Stimulated activated effector memory CD8-positive, alpha-beta T cell treated with anti-CD3 and anti-CD28 coated beads, Interleukin-12 subunit alpha, Interleukin-12 subunit beta, amount 100 ng/mL, for 72 hours (primary cell): ENCODE measurements at places on chromosomes 6 and 20.

DNA sequence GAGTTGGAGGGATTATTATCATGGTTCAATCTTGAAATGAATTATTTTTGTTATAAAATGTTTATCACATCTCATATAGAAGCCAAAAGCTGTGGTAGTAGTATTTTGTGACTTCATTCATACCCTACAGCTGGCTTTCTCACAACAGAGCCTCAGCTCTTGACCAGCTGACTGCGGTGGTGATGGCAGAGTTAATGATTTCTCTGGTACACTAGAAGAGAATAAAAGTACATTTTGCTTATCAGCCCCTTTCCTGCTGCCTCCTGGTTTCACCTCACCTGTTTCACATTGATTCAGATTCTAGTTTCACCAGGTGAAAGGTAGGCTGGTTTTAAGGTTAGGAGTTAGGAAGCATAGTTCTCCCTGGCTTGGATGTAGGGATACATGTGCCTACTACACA lies 55.7 kb downstream of the AFG1L start:
- no peak for DNase-seq

DNA sequence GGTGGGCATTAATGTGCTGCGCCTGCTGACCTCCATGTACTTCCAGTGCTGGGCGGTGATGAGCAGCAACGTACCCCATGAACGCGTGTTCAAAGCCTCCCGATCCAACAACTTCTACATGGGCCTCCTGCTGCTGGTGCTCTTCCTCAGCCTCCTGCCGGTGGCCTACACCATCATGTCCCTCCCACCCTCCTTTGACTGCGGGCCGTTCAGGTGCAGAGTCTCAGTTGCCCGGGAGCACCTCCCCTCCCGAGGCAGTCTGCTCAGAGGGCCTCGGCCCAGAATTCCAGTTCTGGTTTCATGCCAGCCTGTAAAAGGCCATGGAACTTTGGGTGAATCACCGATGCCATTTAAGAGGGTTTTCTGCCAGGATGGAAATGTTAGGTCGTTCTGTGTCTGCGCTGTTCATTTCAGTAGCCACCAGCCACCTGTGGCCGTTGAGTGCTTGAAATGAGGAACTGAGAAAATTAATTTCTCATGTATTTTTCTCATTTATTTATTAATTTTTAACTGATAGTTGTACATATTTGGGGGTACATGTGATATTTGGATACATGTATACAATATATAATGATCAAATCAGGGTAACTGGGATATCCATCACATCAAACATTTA lies 35.2 kb upstream of the NOP56 start:
- no peak for DNase-seq

DNA sequence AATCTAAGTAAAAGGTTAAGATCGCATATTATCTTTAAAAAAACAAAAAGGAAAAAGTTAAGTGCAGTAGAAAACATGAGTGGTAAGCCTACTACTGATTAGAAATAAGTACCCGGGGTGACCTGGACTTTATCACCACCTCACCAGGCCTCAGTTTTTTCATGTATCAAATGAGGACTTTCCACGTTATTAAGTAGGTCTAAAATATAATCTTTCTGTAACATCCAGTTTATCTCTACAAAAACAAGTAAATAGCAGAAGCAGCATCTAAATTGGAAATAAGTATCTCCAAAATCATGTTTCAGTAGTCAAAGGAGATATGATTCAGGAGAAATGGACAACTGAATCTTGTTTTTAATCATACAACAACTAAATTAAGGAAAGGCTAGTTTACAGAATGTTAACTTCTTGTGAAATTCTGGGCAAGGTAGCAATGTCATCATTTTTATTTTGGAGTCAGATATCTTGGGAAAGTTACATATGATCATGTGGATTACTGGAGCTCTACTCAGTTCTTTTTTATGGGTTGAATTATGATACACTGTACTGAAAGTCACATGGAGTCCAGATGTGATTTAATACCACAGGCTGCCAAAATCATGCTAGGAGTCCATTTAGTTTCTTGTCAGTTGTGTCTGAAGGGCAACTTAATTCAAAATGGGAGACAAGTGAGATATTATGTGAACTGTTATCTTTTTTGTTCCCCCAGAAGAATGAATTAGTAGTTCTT lies 114.7 kb upstream of the PRL start:
- no peak for DNase-seq

DNA sequence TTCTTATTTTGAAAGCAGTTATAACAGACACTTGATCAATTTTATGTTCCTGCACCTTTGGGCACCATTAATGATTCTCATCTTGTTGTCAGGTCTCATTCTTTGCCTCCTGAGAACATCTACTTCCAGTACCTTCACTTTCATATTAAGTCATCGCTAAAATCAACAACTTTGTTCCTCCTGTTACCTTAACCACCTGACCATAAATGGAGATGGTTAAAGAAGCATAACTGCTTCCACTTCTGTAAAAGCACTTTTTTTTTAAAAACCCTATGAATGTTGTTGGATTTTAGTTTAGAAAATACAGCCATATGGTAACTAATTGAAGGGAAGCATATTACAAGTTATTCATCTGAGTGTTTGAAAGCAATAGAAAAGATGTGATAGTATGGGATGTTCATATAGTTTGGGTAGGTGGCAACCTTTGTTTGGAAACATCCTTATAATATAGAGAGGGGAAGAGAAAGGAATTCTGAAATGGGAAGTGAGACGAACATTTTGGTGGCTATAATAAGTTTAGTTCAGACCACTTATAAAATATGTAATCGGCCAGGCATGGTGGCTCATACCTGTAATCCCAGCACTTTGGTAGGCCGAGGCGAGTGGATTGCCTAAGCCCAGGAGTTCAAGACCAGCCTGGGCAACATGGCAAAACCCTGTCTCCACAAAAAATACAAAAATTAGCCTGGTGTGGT lies 53.9 kb downstream of the AFG1L start:
- no peak for DNase-seq

DNA sequence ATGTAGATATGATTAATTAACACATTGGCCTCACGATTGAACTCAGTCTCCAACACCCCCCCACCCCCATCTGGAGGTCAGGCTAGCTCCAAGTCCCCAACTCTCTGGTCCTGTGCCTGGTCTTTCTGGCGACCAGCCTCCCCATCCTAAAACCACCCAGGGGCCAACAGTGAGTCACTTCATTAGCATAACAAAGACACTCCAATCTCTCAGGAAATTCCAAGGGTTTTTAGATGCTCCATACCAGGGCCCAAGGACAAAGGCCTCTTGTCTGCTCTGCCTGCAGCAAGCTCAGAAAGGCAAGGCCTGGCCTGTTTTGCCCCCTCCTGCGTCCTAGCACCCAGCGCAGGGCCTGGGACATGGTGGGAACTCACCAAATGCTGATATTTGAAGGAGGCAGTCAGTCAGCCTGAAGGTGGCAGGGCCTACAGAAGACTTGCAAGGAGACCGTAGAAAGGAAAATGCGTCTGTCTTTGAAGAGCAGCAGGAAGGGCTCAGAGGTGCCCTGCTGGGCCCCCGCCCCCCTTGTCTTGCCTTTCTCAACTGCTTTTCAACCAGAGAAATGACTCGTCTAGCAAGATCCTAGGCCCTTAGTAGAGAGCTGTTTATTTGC lies 184.7 kb downstream of the CDH4 start:
- DNase-seq, result no peak

DNA sequence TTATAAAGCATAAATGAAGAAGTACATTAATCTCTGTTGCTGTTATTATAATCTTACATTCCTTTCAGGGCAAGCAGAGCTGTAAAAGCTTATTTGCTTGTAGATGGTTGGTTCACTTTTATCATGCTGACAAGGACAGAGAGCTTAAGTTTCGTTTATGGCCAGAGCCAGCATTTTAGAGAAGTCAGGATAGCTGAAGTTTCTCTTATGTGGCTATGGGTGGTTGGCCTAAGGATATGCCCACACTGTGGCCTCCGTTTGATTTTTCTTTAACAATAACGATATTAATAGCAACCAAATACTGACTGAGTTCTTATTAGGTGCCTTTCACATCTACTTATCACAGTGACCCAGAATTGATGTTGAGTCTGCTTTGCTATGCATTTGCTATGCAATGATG lies 78.5 kb downstream of the FARS2 start:
- DNase-seq, result no peak

DNA sequence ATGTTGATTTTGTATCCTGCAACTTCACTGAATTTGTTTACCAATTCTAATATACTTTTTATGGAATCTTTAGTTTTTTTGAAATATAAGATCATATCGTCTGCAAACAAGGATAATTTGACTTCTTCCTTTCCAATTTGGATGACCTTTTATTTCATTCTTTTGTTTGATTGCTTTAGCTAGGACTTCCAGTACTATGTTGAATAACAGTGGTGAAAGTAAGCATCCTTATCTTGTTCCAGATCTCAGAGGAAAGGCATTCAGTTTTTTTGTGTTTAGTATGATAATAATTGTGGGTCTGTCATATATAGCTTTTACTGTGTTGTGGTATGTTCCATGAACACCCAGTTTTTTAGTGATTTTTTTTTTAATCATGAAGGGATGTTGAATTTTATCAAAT lies 75.7 kb downstream of the GCLC start:
- DNase-seq, result no peak

DNA sequence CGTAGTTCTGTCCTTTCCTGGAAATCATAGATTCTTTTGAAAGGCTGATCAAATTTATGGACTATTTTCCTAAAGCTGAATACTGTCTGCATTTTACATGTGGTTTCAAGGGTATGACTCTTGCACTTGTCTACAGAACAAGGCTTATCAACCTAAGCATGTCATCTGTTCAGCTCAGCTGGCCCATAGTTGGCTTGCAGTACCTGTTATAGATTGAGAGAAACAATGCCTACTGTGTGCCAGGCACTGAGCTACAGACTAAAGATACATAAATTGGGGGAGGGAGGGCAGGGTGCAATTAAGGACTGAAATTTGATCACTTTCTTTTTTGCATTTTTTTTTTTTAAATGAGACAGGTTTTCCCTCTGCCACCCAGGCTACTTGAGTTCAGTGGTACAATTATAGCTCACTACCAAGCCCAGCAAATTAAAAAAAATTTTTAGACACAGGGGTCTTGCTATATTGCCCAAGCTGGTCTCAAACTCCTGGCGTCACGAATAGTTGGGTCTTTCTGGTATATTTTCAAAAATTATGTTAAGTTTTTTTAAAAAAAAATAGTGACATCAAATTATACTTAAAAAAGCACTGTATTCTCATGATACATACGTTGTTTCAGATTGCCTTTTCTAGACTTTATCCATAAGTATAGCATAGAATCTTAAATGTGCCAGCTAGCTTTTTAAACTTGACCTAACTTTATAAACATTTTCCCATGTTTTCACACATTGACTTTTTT lies 52.2 kb downstream of the RREB1 start:
- DNase-seq, result no peak

DNA sequence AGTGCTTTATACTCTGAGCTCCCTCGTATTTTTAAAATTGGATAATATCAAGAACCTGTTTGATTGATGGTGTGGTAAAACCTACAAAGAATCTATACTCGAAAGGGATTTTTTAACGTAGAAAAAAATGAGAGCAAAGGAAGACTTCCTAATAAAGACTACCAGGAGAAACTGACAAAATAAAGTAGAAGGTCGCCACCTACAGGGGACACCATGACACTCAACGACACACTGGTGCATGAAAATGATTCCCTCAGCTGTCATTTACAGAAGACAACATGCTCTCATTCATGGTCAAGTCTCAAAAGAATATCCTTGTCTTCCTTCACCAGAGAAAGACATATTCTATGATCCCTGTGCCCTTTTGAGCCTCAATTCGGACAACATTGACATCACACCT lies 10.1 kb upstream of the NHSL1 start:
- DNase-seq, result no peak

DNA sequence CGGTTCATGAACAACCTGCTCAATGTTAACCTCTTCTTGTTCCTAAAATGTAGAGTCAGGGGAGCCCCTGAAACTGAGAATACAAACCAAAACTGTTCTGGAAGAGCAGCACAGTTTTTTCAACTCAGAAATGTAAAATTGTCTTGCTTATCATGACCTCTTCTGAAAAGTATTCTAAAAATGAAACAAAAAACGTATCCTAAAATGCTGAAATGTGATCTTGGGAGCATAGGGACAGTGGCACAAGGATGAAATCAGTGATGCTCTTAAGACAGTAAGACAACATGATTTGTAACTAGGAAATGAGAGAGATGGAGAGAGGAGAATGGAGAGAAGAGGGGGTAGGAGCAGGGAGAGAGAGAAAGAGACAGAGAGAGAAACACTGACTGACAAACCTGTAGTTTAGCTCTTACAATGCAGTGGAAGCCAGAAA lies 27.5 kb downstream of the NCOA7 start:
- no peak for DNase-seq

DNA sequence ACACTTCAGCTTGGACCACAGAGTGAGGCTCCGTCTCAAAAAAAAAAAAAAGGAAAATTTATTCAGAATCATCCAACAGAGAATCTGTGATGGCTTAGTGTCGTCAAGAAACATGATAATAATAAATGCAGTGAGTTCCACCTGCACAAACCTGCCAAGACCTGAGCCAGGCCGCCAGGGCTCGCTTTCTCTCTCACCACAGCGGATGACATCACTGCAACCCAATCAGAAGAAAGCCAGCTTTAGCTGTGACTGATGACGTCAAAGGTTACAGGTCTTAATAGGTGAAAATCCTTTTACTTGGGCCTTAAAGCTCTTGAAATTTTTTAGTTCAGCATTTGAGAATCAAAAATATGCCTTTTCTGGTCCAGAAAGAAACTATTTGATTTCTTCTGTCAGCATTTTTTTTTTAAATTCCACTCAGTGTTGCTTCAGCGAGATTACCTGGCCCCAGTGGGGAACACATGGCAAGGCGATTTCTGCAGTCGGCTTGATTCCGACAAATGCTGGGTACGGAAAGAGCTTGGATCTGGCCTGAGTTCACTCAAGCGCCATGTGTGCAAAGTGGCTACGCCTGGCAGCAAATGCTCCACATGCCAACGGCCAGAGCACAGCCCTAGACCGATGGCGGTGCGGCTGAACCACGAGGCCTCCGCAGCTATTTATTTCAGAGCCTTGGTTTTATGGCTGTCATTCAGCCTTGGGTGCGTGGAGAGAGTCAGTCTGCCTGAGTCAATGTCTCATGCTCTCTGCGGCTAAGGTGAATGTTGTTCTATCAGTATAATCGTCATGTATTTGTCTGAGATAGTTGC lies 105.7 kb upstream of the QKI start:
- DNase-seq, result no peak

GRCh38 chr6:12472601-12473038 lies 182.5 kb downstream of the EDN1 start:
- DNase-seq, result no peak
